Vagina (tissue), 2 donors: ENCODE measurements at places on chromosomes 2 and 18. TPM values are rescaled to one million over a fixed set of nuclear protein-coding genes. Genes with fewer than 3 reads are reported as not detected.
A peak's percentile ranks its signal among the peaks of the same experiment; 100 is the strongest.

- DNase-seq, result no peak
- H3K36me3 ChIP-seq, result no peaks in the 10 kb centered on the region
- no peaks in the 10 kb centered on the region for H3K4me1 ChIP-seq
- H3K27me3 ChIP-seq, result no peaks in the 10 kb centered on the region
- no peak overlapping the region for H3K27ac ChIP-seq
These were observed 525.8 kb downstream of the STK39 start for GRCh38 chr2:167721593-167721992.

- DNase-seq, result no peak
- H3K36me3 ChIP-seq, result no peaks in the 10 kb centered on the region
- no peaks in the 10 kb centered on the region for H3K4me1 ChIP-seq
- no peak overlapping the region for H3K27ac ChIP-seq
- no peak overlapping the region for H3K4me3 ChIP-seq
These were observed 347.9 kb downstream of the ADCYAP1 start for GRCh38 chr18:1252534-1252933.

TFPI gene
- total RNA-seq, result 68.8 TPM

DNA sequence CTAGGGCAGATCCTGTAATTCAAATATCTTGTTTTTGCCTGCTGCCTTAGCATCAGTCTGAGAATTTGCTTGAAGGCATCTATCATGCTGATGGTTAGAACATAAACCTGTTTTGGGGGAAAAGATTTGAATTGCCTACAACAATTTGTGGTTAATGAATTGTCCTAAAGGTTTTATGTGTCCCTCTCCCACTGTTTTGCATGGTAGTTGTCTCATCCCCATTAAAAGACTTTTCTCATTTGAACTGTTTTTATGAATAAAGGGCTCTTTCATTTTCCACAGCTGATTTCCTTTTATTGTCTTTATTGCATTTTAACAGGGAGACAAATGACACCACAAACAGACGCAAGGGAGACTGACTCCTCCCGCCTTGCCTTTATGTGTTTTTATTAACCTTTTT is 275.6 kb downstream of the PIK3C3 start:
- no peak overlapping the region for H3K27ac ChIP-seq
- DNase-seq, result no peak
- H3K36me3 ChIP-seq, result no peaks in the 10 kb centered on the region
- H3K27me3 ChIP-seq, result no peaks in the 10 kb centered on the region
- no peaks in the 10 kb centered on the region for H3K4me1 ChIP-seq
- no peak overlapping the region for H3K4me3 ChIP-seq

COL3A1 gene
- 123 TPM for total RNA-seq

DNA sequence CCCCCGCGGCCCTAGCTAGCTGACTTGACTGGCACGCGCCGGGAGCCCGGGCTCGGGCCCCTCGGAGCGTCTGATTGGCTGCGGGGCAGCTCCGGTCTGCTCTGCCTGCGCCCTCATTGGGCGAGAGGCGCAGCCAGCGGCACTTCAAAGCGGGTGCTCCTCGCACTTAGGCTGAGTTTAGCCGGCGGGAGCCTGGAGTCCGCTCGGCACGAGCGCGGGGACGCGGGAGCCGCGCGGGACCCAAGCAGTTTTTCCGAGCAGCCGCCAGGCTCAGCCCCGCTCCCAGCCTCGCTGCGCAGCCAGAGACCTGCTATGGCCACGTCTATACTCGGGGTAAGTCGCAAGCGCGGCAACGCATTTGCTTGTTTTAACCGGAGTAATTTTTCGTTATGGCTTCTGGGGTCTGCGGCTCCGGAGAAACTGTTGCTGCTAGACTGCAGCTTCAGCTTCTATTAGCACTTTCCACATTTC is at the start of gene SP9:
Gene SP9, plus strand, starts transcription at position 174 of the 471 bp plus-strand sequence. Its CDS starts 139 bp downstream, at position 313.
- DNase-seq, result no peak
- peaks cover 20% of the 10 kb centered on the region for H3K27me3 ChIP-seq
- H3K4me1 ChIP-seq, result peaks cover 42% of the 10 kb centered on the region
- H3K27ac ChIP-seq, result no peak within 1 kb of the TSS
- peak within 1 kb of the TSS; percentile 29 for H3K4me3 ChIP-seq

GRCh38 chr2:99485824-99486223 is 4.0 kb downstream of the REV1 start:
- peak overlapping the region; percentile 4 for H3K27ac ChIP-seq
- no peak overlapping the region for H3K4me3 ChIP-seq
- H3K36me3 ChIP-seq, result no peaks in the 10 kb centered on the region
- no peaks in the 10 kb centered on the region for H3K27me3 ChIP-seq

ZRANB3 gene
- total RNA-seq, result 1.5 TPM

DNA sequence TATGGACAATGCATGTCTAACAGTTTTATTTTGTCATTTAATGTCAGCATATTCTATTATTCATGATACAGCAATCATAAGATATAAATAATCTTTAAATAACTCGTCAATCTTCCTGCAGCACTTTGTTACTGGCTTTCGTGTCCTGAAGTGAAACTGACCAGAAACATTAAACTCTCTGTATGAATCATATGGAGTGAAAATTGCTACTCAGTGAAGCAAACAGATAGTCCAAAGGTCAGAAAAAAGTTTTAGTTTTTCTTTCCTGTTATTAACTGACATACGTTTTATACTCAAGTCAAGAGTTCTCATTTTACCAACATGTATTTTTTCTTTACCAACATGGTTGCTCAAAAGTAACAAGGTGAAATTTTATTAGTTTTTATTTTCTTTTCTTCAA is 106.8 kb upstream of the GALNT5 start:
- no peak overlapping the region for H3K27ac ChIP-seq
- no peak for DNase-seq
- H3K27me3 ChIP-seq, result no peaks in the 10 kb centered on the region
- no peaks in the 10 kb centered on the region for H3K4me1 ChIP-seq
- no peaks in the 10 kb centered on the region for H3K36me3 ChIP-seq
- no peak overlapping the region for H3K4me3 ChIP-seq

ALPG gene
- total RNA-seq, result not detected

GCA gene
- total RNA-seq, result 13.5 TPM

DNA sequence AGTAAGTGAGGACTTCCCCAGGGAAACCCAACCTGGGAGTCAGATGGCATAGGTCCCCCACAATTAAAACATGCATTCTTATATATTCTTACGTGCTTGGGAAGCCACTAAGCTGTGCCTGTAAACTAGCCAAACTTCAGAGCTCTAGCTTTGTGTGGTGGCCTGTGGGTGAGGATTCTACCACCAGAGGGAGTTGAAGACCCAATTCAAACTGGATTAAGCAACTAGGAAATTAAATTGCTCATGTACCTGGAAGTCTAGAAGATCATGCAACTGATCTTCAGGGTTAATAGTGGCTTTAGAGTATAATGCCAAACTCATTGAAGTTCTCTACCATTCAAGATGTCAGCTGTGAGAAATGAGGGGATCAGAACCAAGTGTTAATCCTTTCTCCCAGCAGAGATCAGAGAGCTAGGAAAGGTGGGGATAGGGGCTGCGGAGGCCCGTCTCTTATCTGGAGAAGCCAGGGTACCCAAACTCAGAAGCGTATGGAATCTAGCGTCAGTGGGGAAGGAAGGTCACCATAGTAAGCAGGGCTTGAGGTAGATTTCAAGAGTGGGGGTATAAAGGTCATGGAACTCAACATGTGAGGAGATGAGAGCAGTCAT is 53.2 kb upstream of the CCDC85A start:
- DNase-seq, result no peak
- no peak overlapping the region for H3K4me3 ChIP-seq
- peaks cover 6% of the 10 kb centered on the region for H3K4me1 ChIP-seq
- H3K27ac ChIP-seq, result no peak overlapping the region
- no peaks in the 10 kb centered on the region for H3K27me3 ChIP-seq
- H3K36me3 ChIP-seq, result no peaks in the 10 kb centered on the region

DNA sequence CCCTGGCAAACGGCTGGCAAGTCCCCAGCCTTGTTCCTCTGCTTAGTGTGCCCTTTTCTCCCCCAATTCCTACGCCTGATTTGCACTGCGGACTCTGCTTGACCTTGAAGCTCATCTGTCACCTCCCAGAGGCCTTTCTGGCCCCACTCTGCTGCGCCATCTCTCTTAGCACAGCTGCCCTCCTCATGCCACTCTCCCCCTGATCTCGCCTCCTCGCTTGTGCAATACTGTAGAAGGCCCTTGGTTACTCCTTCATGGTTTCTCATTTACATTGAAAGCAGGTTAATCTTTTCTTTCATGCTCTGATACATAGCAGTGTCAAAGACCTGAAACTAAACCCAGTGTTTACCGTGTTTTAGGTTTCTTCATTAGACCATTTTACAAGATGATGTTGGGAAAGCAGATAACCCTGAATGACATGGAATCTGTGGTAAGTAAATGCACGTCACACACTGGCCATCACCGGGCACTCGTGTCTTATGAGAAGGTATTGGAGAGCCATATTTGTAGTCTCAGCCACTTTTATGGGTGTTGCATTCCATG is 258.8 kb downstream of the ALPK2 start:
- no peak overlapping the region for H3K27ac ChIP-seq
- DNase-seq, result no peak
- no peaks in the 10 kb centered on the region for H3K27me3 ChIP-seq
- H3K4me1 ChIP-seq, result no peaks in the 10 kb centered on the region
- no peaks in the 10 kb centered on the region for H3K36me3 ChIP-seq
- H3K4me3 ChIP-seq, result no peak overlapping the region

- no peaks in the 10 kb centered on the region for H3K27me3 ChIP-seq
- DNase-seq, result peak; percentile 72
- H3K36me3 ChIP-seq, result no peaks in the 10 kb centered on the region
- H3K4me1 ChIP-seq, result peaks cover 23% of the 10 kb centered on the region
These were observed 264.7 kb downstream of the CYP26B1 start for GRCh38 chr2:71882949-71883472.

GRCh38 chr2:159228081-159228581 is 58.4 kb downstream of the WDSUB1 start:
- DNase-seq, result no peak
- H3K4me3 ChIP-seq, result no peak overlapping the region
- peaks cover 6% of the 10 kb centered on the region for H3K4me1 ChIP-seq
- H3K36me3 ChIP-seq, result peaks cover 62% of the 10 kb centered on the region
- peak overlapping the region; percentile 44 for H3K27ac ChIP-seq

DNA sequence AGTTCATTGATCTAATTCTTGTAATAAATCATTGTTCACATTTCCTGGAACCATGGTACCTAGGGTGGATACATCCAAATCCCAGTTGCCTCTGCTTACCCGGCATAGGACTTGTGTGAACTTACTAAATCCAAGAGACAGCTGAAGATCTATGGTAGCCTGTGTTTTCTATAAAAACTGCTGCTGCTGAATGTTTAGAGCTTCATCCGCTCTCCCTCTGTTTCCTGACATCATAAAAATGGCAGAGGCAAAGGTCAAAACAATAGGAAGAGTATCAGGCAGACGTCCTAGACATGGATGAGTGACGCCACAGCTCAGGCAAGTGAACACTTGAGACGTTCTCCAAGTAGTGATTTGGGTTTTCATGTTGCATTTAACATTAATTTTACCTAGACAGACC is 258.3 kb downstream of the ALPK2 start:
- H3K36me3 ChIP-seq, result no peaks in the 10 kb centered on the region
- H3K27me3 ChIP-seq, result no peaks in the 10 kb centered on the region
- H3K4me3 ChIP-seq, result no peak overlapping the region
- H3K27ac ChIP-seq, result no peak overlapping the region

- H3K4me3 ChIP-seq, result no peak overlapping the region
- no peaks in the 10 kb centered on the region for H3K27me3 ChIP-seq
- H3K27ac ChIP-seq, result no peak overlapping the region
- H3K4me1 ChIP-seq, result no peaks in the 10 kb centered on the region
These were observed 65.0 kb downstream of the MAPRE2 start for GRCh38 chr18:35106013-35106844.

DNA sequence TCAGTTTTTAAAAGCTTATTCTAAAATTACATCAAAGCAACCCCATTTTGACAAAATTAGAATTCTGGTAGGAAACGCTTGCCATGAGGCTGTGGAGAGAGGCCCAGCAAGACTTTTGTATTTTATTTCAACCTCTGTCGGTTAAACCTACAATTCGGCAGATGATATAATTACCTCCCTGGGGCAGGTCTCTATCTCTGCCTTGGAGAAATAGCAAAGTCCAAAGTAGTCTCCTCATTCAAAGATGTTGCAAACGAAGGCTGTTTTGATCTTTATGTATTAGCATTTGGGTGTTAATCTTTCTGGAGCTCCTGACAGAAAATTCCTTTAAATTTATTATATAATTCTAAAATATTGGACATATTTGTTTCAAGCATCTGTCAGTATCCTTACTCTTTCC is 35.6 kb downstream of the GALM start:
- no peak overlapping the region for H3K27ac ChIP-seq
- no peaks in the 10 kb centered on the region for H3K36me3 ChIP-seq
- no peak for DNase-seq
- H3K4me1 ChIP-seq, result no peaks in the 10 kb centered on the region

DNPEP gene
- 62.9 TPM for total RNA-seq

DNA sequence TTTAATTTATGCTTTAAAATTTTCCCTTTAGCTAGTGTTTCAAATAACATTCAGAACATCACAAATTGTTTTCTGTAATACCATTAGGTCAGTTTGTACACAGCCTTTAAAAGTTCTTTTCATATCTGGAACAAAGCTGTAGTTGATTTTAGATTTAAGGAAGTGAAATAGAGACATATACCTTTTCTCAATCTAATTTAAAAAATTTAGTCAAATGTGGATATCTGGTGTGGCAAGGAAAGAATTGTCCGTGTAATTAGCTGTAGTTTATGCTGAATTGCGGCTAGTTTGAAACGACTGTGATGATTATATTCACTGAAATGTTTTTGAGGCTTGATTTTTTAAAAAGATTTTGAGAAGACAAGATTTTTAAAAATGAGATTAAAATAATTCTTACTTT is 59.9 kb downstream of the EML6 start:
- H3K4me1 ChIP-seq, result no peaks in the 10 kb centered on the region
- H3K27me3 ChIP-seq, result no peaks in the 10 kb centered on the region
- H3K27ac ChIP-seq, result no peak overlapping the region
- no peaks in the 10 kb centered on the region for H3K36me3 ChIP-seq
- no peak overlapping the region for H3K4me3 ChIP-seq
- no peak for DNase-seq

DNA sequence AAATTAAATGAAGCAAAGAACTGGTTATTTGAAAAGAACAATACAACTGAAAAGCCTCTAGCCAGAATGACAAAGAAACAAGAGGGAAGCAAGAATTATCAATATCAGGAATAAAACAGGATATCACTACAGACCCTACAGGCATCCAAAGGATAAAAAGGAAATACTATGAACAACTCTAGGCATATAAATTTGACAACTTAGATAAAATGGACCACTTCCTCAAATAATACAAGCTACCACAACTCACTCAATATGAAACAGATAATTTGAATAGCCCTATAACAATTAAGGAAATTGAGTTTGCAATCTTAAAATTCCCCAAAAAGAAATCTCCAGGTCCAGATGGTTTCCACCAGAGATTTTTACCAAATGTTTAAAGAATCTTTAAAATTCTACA is 19.8 kb downstream of the RPRD1A start:
- no peak for DNase-seq
- no peak overlapping the region for H3K27ac ChIP-seq
- H3K4me3 ChIP-seq, result no peak overlapping the region
- no peaks in the 10 kb centered on the region for H3K27me3 ChIP-seq
- H3K4me1 ChIP-seq, result peaks cover 11% of the 10 kb centered on the region

DNA sequence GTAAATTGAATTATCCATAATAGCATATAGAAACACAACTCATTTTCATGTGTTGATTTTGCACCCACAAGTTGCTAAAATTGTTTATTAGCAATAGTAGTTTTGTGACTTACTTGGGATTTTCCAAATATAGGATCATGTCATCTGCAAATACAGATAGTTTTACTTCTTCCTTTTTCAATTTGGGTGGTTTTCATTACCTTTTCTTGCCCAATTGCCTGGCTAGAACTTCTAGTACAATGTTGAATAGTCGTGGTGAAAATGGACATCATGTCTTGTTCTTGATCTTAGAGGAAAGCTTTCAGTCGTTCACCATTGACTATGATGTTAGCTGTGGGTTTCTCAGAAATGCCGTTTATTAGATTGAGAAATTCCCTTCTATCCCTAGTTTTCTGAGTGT is 60.2 kb upstream of the TCF7L1 start:
- no peaks in the 10 kb centered on the region for H3K4me1 ChIP-seq
- H3K4me3 ChIP-seq, result no peak overlapping the region
- no peaks in the 10 kb centered on the region for H3K36me3 ChIP-seq
